ENCODE measurements at places on chromosomes 4 and X. TPM values are rescaled to one million over a fixed set of nuclear protein-coding genes. Genes with fewer than 3 reads are reported as not detected.

DNA sequence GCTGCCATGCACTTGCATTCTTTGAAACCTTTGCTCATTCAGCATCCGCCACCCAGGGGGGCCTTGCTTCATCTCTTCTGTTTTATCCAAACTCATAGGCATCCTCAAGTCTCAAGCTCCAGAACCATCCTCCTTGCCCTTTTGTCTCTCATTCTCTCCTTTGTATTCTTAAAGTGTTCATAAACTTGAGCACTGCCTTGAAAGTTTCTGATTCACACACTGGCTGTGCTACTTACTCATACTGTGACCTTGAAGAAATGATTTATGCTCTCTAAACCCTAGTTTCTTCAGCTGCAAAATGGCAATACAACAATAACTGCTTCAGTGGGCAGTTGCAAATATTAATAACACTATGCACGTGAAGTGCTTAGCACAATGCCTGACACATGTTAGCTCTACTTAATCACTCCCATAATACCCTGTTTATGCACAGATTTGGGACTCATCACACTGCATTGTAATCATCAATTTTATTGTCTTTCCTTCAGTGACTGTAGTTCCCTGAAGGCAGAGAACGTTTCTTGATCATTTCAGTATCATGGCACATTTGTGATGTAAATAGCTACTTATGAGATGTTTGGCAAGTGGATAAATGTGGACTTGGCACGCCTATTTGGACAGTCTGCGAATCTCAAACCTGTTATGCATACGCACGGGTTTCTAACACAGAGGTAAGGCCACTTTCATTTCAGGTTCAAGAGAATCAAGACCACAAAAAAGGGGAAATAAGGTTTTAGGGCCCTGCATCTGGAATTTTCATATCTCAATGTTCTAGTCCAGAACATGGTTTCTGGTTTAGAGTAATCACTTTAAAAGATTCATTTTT lies 291.0 kb downstream of the LDB2 start:
- DNase-seq, result no peak

DNA sequence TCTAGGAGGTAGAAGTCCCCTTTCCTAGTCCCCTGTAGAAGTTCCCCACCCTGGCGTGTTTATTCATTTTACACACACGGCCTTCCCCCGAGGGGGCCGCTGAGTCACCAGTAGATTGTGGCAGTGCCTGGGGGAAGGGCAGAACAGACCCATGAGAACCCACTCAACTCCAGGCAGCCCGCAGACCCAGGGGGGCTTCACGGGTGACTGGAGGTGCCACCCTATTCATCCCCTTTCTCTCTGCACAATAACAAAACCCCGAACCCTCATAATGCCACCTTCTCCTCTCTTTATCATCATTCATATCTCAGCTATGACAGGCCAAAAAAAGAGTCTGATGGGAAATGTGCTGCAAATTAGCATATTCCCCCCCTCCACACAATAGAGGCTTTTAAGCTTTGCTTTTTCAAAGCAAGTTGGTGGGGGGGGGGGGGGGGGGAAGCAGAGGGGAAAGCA lies 20.4 kb upstream of the GPM6B start:
- DNase-seq, result peak; percentile 3

DNA sequence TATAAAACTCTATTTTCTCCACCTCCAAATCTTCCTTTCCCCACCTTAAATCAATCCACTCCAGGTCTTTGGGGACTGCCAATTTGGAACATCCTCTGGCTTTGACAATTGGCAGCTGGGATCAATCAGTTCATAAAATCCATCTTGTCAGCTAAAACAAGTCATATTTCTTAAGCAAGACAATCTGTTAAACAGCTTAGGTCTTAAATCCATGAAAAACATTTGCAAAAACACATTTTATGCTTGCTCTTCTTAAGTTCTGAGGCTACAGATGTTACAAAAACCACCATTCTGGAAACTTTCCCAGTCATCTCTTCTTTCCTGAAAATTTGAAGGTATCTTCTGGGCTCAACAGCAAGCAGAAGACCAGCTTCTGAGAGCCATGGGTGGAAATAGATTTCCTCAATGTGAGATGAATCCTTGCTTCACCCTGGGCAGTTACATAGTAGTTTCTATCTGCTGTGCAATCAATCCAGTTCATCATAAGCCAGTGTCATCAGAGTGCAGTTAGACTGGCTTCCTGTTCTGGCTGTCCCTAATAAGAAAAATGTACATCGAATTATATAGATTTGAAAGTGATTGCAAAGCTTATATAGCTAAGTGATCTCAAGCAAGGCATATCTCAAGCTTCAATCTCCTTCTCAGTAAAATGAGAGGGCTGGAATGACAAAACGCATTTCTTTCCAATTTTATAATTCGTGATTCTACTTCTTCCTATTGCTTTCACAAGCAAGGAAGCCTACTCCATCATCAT lies 402.7 kb upstream of the INTU start:
- DNase-seq, result no peak

GRCh38 chr4:2977211-2978088 lies 14.1 kb downstream of the GRK4 start:
- peak; percentile 36 for DNase-seq

DNA sequence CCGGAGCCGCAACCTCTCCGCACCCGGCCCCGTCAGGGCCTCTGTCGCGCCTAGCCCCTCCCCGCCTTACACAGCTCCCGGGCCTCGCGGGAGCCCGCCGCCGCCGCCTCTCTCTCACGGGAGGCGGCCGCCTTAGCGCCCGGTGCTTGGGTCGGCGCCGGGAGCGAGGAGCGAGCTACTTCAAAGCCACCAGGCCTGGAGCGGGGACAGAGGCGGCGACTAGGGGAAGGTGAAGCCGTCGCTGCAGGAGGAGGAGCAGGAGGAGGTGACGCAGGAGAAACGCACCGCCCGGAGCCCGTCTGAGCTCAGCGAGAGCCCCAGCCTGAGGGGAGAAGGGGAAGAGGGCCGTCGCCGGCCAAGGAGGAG lies 250 bp downstream of the USP9X start:
- DNase-seq, result no peak

Gene SOX3
- not detected for total RNA-seq
